ENCODE measurements at places on chromosomes 16 and 17. TPM values are rescaled to one million over a fixed set of nuclear protein-coding genes. Genes with fewer than 3 reads are reported as not detected.
A peak's percentile ranks its signal among the peaks of the same experiment; 100 is the strongest.

DNA sequence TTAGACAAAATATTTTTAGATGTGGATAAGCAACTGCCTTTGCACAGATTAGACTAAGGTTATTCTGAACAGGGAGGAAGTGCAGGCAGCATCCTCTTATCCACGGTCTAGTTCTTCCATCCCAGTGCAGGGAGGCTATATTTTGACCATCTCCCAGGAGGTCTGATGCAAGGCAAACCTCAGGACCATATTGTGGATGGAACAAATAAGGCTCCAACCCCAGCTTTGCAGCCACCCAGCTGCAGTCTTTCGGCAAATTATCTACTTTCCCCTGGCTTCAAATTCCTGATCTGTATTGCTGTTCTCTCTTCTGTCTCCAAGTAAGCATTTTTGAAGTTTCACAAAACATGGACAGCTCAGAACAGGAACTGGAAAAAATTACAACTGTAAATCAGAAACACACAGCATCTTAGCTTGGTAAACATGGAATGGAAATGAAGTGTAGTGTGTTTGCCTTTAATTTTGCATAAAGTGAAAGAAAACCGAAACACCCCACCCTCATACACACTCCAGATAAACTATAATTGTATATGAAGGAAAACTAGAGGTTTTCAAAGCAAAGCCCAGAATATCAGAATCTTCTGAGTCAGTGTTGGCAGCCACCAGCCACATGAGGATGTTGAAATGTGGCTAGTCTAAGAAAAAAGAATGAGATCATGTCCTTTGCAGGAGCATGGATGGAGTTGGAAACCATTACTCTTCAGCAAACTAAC lies 33.5 kb upstream of the MON1B start:
- no peak for DNase-seq

TP53TG3D gene
- total RNA-seq: not detected

GDPD3 gene
- total RNA-seq: 3.3 TPM

GRCh38 chr16:31038993-31039392 lies 5.6 kb downstream of the STX4 start:
- no peak for DNase-seq

MTSS2 gene
- 47.9 TPM for total RNA-seq

PPM1E gene
- 0.36 TPM for total RNA-seq

DNA sequence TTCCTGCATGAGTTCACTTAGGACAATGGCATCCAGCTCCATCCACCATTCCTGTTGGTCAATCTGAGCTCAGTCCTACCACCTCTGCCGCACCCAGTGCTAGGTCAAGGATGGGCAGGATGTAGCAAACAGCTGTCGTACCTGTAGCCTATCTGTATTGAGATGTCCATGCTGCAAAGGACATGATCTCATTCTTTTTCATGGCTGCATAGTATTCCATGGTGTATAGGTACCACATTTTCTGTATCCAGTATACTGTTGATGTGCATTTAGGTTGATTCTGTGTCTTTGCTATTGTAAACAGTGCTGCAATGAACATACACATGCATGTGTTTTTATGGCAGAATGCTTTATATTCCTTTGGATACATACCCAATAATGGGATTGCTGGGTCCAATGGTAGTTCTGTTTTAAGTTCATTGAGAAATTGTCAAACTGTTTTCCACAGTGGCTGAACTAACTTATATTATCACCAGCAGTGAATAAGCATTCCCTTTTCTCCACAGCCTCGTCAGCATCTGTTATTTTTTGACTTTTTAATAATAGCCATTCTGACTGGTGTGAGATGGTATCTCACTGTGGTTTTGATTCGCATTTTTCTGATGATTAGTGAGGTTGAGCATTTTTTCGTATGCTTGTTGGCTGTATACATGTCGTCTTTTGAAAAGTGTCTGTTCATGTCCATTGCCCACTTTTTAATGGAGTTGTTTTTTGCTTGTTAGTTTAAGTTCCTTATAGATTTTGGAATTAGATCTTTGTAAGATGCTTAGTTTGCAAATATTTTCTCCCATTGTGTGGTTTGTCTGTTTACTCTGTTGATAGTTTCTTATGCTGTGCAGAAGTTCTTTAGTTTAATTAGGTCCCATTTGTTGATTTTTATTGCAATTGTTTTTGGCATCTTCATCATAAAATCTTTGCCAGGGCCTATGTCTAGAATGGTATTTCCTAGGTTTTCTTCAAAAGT lies 7.2 kb upstream of the MRTFB start:
- no peak for DNase-seq

- DNase-seq: no peak
These were observed 68.5 kb upstream of the MED9 start for GRCh38 chr17:17408236-17408794.

- DNase-seq: no peak
These were observed 16.7 kb upstream of the GNG13 start for GRCh38 chr16:817001-817906.

KCNJ2 gene
- total RNA-seq: 2.5 TPM

DNA sequence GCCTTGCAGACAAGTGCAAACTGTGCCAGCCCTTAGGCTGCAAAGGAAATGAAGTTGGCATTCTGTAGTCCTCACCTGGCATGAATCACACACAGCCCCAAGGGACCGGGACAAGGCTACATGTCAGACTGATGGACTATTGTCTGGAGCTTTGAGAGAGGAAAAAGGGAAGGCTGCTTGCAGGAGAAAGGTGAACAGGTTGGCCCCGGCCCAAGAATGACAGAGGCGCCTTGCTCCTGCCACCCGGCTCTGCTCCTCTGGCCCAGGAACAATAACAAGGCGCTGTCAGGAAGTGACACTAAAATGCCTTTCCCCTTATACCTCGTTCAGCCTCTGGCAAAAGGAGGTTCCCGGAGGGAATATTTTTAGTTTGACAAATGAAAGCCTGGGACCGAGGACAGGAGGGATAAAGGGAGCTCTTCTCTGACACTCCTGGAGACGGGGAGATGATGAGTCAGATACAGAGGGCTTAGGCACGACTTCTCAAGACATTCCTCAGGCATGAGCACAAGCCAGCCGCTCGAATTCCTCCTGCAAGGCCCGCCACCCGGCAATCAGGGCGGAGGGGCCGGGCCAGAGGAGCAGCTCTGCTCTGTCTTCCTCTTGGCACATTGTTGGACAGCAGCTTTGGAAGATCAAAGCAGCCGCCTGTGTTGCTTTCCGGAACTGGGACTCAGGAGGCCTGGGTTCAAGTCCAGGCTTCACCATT lies 105.8 kb downstream of the NOG start:
- peak; percentile 80 for DNase-seq

DNA sequence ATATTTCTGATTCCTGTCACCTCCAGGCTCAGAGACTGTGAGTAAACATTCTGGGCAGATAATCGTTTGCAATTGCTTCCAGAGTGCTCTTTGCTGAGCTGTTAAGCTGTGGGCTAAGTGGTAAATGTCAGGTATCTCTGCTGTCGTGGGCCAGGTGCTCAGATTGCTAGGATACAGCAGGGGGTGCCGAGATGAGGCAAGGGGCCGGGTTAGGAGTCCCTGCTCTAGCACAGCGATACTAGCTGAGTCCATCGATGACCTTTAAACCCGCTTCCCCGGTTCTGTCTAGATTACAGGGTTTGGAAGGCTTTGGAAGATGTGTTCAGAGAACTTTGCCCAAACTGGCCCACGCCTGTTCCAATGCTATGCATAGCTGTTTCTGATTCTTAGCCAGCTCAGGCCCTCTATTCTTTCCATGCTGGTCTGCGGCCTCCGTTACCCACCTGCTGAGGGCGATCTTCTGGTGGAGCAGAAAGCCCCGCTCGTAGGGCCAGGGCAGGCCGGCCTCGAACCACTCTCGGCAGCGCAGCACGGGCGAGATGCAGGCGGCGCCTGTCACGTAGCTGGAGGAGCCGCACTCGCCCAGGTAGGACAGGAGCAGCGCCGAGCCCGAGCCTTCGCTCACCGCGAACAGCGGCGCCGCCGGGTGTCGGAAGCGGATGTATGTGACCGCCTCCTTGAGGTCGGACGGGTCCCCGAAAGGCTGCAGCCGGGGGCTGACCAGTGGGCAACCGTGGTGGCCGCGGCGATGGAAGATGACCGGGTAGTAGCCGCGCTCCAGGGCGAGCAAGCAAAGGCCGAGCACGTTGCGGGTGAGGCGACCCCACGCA lies 979 bp downstream of the ABHD15 start:
- DNase-seq: peak; percentile 63

CLDN6 gene
- not detected for total RNA-seq

TPSD1 gene
- total RNA-seq: not detected

DNAH9 gene
- under 0.01 TPM for total RNA-seq

ZFHX3 gene
- total RNA-seq: 17.8 TPM

GRCh38 chr17:47298712-47299111 lies 25.0 kb upstream of the EFCAB13 start:
- DNase-seq: no peak

GRCh38 chr16:3787924-3788661 lies 70.8 kb upstream of the TRAP1 start:
- no peak for DNase-seq

DNA sequence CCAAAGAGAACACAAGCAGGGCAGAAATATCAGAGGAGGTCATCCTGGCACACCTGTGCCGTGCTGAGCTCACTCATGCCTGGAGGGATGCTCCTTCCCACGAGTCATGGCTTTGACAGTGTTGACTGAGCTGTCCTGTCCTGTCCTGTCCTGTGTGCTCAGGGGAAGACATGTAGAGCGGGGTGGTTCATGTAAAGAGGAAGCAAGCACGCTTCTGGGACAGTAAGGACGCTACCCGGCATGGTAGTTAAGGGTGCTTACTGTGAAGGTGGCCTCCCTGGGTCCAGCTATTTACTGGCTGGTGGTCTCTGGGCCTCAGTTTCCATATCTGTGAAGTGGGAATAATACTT lies 398 bp downstream of the LGALS9 start:
- DNase-seq: no peak

DNA sequence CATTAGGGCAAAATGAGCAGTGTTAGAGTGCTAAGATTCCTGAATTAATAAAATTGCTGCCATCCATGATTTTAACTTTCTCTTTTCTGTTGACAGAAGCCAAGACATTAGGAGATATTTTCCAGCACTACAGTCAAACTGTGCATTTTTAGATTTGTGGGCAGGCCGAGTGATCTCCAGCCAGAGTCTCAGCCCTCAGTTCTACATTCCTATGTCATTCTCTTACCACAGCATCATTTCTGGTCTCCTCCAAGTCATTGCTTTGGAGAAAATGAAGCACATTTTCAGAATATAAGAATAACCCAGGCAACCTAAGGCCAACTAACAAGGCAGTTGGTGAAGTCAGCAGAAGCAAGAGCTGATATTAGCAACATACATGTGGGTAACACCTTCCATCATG lies 74.6 kb upstream of the NUDT7 start:
- no peak for DNase-seq
